ENCODE measurements at places on chromosomes 1 and 21. TPM values are rescaled to one million over a fixed set of nuclear protein-coding genes. Genes with fewer than 3 reads are reported as not detected.

The MTMR11 gene
- total RNA-seq, result 21.0 TPM

The PLA2G5 gene
- not detected for total RNA-seq

The HSPB7 gene
- total RNA-seq, result 93.7 TPM

The FOXJ3 gene
- total RNA-seq, result 42.3 TPM

The OR2G3 gene
- not detected for total RNA-seq

The HTR6 gene
- total RNA-seq, result not detected

The SLC1A7 gene
- total RNA-seq, result not detected

The RIPPLY3 gene
- total RNA-seq, result 0.72 TPM

GRCh38 chr1:36711480-36711879 lies 228.8 kb upstream of the CSF3R start:
- DNase-seq, result no peak

DNA sequence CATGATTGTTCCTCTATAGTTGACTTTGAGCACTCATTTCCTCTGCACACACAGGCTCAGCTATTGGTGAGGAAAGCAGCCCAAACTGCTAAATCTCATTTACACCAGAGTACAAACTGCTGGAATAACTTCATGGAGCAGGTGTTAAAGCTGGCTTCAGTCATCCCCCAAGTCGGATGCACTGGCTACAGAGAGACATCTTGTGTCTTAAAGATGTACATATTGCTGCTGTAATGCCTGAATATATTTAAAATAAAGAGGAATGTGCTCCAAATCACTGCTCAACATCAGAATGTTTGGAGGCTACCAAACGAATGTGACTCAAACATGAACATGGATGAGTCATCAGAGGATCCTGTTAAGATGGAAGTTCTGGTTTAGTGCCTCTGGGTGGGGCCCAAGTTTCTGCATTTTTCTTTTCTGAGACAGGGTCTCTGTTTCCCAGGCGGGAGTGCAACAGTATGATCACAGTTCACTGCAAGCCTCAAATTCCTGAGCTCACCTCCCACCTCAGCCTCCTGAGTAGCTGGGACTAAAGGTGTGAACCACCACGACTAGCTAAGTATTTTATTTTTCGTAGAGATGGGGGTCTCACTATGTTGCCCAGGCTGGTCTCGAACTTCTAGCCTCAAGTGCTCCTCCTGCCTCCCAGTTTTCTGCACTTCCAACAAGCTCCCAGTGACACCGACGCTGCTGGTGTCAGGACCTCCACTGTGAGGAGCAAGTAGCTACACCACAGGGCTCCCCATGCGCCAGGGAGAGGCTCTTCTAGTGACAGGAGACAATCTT lies 79.0 kb upstream of the KRTAP19-8 start:
- peak; percentile 55 for DNase-seq

DNA sequence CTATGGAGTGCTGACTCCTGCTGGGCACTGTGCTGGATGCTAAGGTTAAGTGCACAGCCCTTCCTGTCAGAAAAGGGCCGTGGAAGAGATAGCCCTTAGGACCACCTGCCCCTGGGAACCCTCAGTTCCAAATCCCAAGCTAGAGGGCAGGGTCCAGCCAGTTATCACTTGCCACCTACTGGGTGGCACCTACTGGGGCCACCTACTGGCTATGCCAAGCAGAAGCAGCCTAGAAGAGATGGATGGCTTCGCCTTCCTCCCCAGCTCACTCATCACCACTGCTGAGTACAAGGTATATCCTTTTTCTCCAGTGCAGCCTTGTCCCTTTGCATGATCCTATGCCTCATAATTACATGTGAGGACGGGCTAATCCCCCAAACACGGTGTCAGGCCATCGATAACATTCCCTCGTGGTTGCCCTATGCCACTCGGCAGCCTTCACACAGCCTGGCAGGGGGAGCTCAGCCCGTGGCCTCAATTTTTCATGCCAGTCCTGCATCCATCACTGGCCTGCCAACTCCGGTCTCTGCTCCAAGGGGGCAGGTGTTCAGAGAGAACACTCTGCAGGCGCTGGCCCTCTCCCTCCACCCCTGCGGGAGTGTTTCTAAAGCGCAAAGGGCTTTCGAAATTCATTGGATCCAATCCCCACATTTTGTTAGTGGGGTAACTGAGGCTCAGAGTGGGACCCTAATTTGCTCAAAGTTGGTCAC lies 49.0 kb downstream of the SYT2 start:
- no peak for DNase-seq

- no peak for DNase-seq
These were observed 120.1 kb downstream of the AKT3 start for GRCh38 chr1:243729956-243730355.

- DNase-seq, result no peak
These were observed 3.5 kb upstream of the RAP1A start for GRCh38 chr1:111615870-111616715.

DNA sequence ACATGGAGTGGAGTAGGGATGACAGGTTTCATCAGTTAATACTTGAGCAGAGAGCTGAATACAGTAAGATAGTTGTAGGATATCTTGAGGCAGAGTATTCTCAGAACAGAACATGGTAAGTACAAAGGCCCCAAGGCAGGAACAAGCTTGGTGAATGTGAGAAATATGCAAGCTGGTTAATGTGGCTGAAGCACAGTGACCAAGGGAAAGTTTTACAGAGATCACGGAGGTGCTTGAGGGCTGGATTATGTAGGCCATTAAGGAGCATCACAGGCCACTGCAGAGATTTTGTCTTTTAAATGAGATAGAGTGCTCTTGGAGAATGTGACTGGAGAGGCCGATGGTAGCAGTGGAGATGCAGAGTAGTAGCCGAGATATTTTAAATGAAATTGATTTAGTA lies 54.0 kb upstream of the BOLA1 start:
- peak; percentile 3 for DNase-seq

DNA sequence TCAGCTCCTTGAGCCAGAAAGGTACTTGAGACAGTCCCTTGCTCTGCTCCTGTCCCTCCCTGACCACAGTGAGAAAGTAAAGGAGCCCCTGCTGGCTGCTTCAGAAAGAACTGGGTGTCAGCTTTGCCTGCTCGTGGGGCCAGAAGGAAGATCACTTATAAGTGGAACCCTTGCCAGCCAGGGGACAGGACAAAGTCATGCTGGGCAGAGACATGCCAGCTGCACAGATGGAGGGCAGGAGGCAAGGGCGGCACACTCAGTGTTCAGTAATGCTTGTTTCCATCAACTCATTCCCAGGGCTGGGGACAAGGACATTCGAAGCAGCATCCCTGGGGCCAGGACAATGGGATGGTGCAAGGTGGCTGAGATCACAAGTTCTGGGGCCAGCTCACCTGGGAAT lies 41.8 kb downstream of the NTPCR start:
- no peak for DNase-seq

DNA sequence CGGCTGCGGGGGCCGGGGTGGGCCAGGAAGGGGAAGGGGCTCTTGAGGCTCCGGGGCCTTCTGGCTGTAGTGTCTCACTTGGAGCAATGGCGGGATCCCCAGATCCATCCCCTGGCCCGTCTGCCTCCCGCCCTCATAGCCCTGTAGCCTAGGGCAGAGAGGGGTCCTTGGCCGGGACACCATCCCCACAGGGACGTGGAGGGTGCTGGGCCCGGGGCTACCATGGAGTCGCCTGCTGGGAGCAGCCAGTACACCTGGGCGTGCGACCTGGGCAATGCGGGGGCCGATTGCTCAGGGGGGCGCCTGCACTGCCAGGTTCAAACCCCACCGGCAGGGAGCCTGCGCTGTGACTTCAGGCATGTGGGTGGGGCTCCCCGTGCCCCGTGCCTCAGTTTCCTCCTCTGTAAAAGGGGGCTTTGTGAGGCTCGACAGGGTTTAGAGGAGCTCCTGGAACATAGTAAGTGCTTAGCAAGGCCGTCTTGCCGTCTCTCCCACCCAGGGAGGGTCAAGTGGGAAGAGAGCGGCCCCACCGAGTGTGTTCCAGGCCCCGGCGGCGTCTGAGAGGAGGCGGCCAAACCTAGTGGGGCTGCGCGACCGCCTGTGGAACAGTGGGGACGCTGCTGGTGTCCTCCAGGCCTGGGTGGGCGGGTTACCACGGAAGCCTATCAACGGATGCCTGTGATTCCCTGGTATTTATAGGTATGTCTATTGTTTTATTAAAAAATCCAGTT lies 20.8 kb downstream of the PRKCZ start:
- DNase-seq, result no peak

DNA sequence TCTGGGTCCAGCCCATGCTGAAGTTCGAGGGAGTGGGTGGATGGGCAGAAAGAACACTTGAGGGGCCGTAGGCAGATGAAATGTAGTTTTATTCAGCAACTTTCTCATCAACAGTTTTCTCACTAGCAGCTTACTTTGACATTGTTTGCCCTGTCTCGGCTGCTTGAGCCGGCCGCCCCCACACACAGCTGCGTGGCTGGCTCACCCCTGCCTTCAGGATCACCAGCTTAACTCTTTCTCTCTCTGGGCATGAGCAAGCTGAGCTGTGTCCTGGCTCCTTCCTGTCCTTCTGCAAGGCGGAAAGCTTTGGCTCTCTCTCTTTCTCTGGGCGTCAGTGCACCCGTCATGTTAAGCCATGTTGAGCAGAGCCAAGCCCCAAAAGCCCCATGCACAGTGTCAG lies 104.4 kb upstream of the GNG12 start:
- DNase-seq, result peak; percentile 55

DNA sequence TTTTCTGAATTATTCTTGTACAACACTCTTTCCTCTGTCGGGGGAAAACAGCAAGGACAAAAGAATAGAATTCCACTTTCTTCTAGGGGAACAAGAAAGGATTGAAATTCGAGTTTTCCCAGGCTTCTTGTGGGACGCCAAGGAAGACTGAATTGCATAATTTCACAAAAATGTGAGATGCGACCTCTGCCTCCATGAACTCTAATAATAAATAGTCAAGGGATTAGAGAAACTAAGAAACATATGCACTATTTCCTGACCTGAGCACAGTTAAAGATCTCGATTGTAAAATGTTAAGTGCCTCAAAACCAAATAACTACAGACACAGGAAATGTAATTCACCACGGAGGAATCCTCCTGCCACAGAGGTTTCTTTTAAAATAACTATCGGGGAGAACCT lies 117.3 kb upstream of the MARK1 start:
- peak; percentile 28 for DNase-seq

GRCh38 chr1:1755426-1755825 lies 22.8 kb downstream of the NADK start:
- DNase-seq, result no peak

DNA sequence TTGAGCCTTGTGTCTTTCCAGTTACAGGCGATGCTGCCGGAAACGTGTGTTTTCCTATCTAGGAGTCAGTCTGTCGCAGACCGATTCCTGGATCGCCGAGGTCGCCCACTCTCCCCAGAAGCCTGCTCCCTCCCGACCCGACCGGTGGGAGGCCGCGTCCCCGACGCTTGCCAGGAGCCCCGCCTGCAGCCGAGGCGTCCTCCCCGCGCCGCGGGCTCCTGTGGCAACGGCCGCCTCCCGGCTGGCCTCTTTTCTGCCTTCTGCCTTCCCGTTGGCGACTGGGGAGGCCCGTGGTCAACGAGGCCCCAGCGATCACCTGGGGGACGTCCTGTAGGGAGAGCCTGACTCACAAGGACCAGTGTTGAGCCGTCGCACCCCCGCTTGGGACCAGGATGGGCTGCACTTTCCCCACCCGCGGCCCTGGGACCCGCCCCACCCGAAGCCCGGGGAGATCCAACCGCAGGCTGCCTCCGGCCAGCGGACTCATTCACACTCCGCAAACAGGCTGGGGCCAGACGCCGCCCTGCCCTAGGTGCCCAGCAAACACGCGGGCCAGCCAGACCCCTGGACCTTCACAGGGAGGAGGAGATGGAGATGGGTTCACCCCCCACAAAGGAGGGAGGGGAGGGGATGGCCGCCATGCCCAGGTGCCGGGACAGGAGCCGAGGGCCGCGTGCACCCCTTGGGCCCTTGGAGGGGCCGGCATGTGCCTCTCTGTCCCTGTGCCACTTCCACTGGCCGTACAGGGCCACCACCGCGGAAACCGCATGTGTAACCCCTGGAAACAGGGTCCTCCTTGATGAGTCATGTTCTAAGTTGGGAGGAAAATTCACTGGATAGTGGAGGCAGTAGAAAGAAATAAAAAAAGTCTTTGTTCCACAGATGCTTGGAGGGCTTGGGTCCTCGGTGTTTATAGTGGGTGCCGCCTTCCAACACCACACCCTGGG lies 7.2 kb upstream of the COL6A1 start:
- DNase-seq, result no peak

DNA sequence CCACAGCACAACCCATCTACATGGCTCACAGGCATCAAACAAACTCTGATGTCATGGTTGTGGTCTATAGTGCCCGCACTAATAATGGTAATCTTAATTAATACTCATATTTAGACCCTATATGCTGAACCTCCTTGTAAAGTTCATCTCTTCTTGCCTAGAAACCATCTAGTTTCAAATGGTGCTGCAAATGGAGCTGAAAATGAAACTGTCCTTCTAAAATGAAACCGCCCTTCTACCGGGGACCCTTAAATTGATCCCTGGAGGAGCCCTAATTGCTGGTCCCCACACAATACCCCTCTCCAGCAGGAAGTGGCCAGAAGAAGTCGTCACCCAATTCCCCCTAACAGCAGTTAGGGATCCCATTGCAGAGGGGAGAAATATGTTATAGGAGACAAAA lies 612.6 kb downstream of the MRPL39 start:
- no peak for DNase-seq

GRCh38 chr21:45067462-45068285 lies 6.7 kb upstream of the ADARB1 start:
- no peak for DNase-seq

GRCh38 chr1:165467706-165468105 lies 22.8 kb upstream of the RXRG start:
- peak; percentile 46 for DNase-seq

DNA sequence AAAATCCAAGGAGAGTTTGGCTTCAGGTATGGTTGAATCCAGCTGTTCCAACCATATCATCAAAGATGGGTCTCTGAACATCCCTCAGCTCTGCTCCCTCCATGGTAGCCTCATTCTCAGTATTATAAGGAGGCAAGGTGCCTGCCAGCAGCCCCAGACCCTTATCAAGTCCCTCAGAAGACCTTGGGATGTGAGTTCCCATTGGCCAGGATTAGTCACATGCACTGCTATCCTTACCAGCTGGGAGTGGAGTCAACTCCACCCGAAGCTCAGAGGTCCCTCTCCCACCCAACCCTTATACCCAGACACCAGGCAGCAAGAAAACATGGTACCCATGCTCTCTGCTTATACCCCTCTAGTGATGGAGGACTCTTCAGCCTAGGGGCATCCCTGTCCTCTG lies 153.7 kb upstream of the ZBTB40 start:
- no peak for DNase-seq

DNA sequence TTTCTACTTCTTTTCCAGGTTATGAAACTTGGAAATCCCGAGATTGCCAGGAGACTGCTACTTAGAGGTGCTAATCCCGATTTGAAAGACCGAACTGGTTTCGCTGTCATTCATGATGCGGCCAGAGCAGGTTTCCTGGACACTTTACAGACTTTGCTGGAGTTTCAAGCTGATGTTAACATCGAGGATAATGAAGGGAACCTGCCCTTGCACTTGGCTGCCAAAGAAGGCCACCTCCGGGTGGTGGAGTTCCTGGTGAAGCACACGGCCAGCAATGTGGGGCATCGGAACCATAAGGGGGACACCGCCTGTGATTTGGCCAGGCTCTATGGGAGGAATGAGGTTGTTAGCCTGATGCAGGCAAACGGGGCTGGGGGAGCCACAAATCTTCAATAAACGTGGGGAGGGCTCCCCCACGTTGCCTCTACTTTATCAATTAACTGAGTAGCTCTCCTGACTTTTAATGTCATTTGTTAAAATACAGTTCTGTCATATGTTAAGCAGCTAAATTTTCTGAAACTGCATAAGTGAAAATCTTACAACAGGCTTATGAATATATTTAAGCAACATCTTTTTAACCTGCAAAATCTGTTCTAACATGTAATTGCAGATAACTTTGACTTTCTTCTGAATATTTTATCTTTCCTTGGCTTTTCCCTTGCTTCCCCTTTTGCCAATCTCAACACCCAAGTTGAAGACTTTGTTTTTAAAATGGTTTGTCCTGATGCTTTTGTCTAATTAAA lies 4.0 kb downstream of the CDKN2C start:
- peak; percentile 4 for DNase-seq
